ENCODE measurements at places on chromosomes 4 and X.

DNA sequence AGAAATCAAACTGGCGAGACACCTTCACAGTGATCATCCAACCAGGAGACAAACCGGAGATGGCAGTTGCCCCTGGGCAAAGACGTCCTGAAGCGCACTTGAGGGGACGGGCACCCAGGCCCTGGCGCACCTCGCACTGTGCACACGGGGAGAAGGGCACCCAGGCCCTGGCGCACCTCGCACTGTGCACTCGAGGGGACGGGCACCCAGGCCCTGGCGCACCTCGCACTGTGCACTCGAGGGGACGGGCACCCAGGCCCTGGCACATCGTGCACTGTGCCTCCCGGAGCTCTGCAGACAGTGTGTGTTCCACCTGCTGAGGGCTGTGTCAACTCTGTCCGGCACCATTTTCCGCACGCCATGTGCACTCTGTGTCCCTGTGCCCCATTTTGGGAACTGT is 34.6 kb upstream of the CPLX1 start:
- no peak for DNase-seq

DNA sequence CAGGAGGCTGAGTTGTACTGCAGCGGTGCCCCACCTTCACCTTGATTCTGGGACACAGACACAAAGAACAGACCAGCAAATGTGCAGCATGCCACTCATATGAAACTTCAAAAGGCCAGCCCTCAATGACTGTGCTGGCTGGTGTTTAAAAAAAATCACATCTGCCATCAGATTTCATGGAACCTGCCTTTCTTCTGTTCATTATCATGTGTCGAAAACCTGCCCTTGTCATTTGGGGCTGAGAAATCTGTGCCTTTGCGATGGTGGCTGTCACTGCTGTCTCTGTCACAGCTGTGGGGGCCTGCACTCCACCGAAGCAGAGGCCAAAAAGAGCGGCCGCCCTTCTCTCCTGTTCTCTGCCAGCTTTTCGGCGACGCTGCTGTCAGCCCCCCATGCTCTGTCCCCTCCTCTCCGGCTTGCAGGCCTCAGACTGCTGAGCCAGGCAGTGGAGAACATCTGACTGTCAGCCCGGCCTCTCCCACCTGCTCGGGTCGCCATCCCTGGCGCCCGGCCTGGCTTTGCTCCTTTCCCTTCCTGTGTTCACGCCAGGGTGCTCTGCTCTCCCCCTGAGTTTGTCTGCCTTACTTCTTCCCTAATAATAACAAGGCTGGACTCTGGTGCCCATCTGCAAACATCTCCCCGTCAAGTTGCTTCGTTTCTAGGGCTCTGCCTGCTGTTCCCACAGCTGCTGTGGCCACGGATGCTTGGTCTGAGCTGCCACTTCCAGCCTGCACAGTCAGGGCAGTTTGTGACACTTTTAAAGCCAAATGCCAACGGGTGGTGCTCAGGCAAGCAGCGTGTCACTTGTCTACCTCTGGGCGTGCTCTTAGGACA is 355.2 kb downstream of the UNC5C start:
- peak; percentile 44 for DNase-seq

DNA sequence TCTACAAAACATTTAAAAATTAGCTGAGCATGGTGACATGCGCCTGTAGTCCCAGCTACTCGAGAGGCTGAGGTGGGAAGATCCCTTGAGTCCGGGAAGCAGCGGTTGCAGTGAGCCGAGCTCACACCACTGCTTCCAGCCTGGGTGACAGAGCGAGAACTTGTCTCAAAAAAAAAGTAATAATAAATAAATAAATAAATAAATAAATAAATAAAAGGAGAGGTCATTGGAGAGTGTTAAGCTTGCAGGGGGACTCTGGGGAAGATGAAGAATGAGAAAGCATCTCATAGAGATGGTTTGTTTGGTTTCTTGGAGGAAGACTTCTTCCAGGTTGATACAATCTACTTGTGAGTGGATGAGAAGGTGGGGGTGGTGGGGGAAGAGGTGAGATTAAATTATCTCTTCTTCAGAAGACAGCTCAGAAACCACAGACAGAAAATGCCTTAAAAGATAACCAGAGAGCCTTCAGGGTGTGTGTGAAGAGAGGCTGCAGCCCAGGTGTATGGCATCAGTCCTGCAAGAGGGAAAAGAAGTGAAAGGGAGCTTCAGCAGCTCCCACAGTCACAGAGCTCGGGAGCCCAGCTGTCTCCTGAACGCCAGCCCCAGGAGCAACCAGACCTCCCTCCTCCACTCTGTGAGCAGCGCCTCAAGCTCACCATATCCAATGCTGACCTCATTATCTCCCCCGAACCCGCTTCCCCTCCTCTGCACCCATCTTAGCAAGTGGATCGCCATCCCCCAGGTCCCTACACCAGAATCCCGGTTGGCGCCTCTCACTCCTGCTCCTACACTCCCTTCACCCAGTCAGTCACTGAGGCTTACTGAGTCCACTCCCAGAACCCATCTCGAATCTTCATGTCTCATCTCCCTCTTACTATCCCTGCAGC is 48.2 kb downstream of the RBM47 start:
- DNase-seq: no peak

GRCh38 chr4:36189511-36190226 is 54.6 kb downstream of the ARAP2 start:
- no peak for DNase-seq

GRCh38 chrX:72621625-72622485 is 49.2 kb upstream of the HDAC8 start:
- no peak for DNase-seq
